ENCODE measurements at places on chromosomes 4 and X. TPM values are rescaled to one million over a fixed set of nuclear protein-coding genes. Genes with fewer than 3 reads are reported as not detected.

GRCh38 chr4:165744370-165744769 is 128.7 kb upstream of the TLL1 start:
- H3K4me3 ChIP-seq, result no peak overlapping the region
- no peak for DNase-seq
- H3K27me3 ChIP-seq, result no peaks in the 10 kb centered on the region
- H3K27ac ChIP-seq, result no peak overlapping the region

GRCh38 chr4:15077969-15078368 is 75.7 kb downstream of the CPEB2 start:
- peaks cover 21% of the 10 kb centered on the region for H3K4me1 ChIP-seq
- H3K4me3 ChIP-seq, result no peak overlapping the region
- H3K27me3 ChIP-seq, result no peaks in the 10 kb centered on the region
- no peak overlapping the region for H3K27ac ChIP-seq

- H3K4me1 ChIP-seq, result no peaks in the 10 kb centered on the region
- no peak overlapping the region for H3K27ac ChIP-seq
- H3K27me3 ChIP-seq, result no peaks in the 10 kb centered on the region
- no peak for DNase-seq
- H3K36me3 ChIP-seq, result no peaks in the 10 kb centered on the region
- H3K4me3 ChIP-seq, result no peak overlapping the region
Observed at GRCh38 chr4:31467781-31468180, 747.6 kb downstream of the PCDH7 start.

DNA sequence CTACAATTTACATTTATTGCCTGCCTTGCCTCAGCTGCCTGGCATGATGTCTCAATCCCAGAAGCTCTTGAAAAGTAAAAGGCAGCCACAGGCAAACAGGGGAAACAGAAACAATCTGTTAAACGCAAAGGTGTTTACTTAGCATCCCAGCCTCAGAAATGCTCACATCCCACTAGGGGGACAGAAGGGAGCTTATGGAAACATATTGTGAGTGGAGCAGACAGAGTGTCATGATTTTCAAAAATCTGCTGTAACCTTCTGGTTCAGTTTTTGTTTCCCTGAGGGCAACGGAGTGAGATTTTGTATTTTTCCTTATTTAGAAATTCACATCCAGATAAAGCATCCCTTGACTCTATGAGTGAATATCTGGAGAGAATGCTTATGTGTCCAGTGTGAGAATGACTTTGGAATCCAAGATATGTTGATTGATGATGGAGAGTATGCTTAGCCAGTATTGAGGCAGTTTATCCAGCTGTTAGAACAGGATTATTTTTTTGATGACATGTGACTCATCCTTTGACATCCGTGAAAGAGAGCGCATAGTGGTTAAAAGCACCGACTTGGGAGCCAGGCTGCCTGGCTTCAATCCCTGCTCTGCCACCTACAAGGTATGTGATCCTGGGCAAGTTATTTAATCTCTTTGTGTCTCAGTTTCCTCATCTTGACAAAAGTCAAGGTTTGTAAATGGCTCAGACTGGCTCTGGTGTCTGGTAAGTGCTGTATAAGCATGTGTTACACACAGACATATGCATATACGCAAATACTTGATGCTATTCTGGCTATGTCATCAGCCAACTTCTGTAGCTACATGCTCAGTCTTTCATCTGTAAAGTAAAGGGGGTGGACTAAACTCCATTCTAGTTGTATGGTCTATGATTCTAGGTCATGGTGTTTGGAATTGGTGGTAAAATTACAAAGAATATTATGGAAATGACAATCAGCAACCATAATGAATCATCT is 381.2 kb downstream of the RAPGEF2 start:
- H3K4me1 ChIP-seq, result no peaks in the 10 kb centered on the region
- no peaks in the 10 kb centered on the region for H3K27me3 ChIP-seq
- no peak overlapping the region for H3K4me3 ChIP-seq
- DNase-seq, result no peak
- no peaks in the 10 kb centered on the region for H3K36me3 ChIP-seq
- H3K27ac ChIP-seq, result no peak overlapping the region

GRCh38 chrX:78168065-78168464 is 28.6 kb upstream of the TAF9B start:
- no peak overlapping the region for H3K4me3 ChIP-seq
- no peaks in the 10 kb centered on the region for H3K27me3 ChIP-seq
- DNase-seq, result no peak
- no peaks in the 10 kb centered on the region for H3K36me3 ChIP-seq
- no peaks in the 10 kb centered on the region for H3K4me1 ChIP-seq

DNA sequence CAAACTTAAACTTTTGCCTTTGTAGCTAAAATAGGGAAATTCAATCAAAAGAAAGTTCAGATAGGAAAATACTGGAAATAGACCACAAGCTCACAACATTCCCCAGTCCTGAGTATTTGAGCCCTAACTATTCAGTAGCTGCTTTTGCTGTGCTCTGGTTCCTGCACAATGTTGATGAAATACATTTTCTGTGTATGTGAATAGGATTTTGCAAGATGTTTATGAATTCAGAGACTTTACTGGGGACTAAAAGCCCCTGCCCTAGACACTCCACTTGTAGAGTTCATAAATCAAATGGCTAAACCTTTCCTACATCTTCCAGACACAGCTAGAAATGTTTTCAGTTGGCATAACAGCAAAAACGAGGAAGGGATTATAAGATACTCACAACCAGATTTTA is 105.9 kb downstream of the FBXO8 start:
- no peaks in the 10 kb centered on the region for H3K4me1 ChIP-seq
- no peak for DNase-seq
- no peaks in the 10 kb centered on the region for H3K27me3 ChIP-seq
- H3K27ac ChIP-seq, result no peak overlapping the region

The SYN1 gene
- total RNA-seq, result not detected

GRCh38 chrX:67523932-67524331 is 19.9 kb upstream of the AR start:
- no peaks in the 10 kb centered on the region for H3K27me3 ChIP-seq
- no peak overlapping the region for H3K27ac ChIP-seq
- no peaks in the 10 kb centered on the region for H3K36me3 ChIP-seq

The IQCM gene
- not detected for total RNA-seq

GRCh38 chr4:36432586-36432985 is 151.2 kb downstream of the DTHD1 start:
- no peaks in the 10 kb centered on the region for H3K27me3 ChIP-seq
- no peak for DNase-seq
- no peaks in the 10 kb centered on the region for H3K36me3 ChIP-seq
- no peak overlapping the region for H3K27ac ChIP-seq

The ZFP92 gene
- total RNA-seq, result 0.11 TPM

DNA sequence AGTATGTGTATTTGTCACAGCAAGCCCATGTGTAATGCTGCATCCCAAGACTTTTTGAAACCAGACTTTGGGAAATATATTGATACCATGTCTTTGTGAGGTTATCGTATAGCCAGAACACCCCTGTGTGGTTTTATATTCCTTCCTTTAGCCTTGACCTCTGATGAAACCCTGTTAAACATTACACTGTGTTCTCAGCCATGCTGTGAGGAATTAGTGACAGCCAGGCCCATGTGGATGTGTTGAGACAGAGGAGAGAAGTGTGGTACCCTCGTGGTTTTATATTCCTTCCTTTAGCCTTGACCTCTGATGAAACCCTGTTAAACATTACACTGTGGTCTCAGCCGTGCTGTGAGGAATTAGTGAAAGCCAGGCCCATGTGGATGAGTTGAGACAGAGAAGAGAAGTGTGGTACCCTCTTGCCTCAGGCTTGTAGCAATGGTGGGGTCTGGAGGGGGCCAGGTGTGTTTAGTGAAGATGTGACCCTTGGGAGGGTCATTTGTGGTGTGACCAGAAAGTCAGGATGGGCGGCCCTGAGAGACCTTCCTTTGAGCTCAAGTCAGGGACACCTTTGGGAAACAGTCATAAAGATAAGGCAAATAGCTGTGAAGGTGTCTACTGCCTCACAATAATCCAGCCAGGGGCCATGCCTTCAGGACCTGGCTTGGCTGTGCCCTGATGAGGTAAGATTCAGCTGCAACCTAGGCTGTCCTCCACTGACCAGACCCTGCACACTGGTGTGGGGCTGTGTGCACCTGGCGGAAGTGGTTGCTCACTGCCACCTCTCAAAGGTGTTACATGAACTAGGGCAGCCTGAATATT is 110.0 kb downstream of the IRF2 start:
- no peaks in the 10 kb centered on the region for H3K4me1 ChIP-seq
- no peaks in the 10 kb centered on the region for H3K27me3 ChIP-seq

The FAM53A gene
- 0.22 TPM for total RNA-seq

The CFI gene
- 45.1 TPM for total RNA-seq

The USP17L13 gene
- not detected for total RNA-seq

The MPC1L gene
- total RNA-seq, result not detected

GRCh38 chr4:6992728-6993677 is 50.2 kb upstream of the TADA2B start:
- H3K4me3 ChIP-seq, result no peak overlapping the region
- H3K36me3 ChIP-seq, result peaks cover 7% of the 10 kb centered on the region
- peak overlapping the region; percentile 78 for H3K27ac ChIP-seq
- H3K4me1 ChIP-seq, result peaks cover 45% of the 10 kb centered on the region
- DNase-seq, result no peak
- no peaks in the 10 kb centered on the region for H3K27me3 ChIP-seq

GRCh38 chrX:42976746-42977366 is 198.9 kb upstream of the PPP1R2C start:
- H3K27ac ChIP-seq, result no peak overlapping the region
- H3K4me1 ChIP-seq, result no peaks in the 10 kb centered on the region
- H3K36me3 ChIP-seq, result no peaks in the 10 kb centered on the region
- no peaks in the 10 kb centered on the region for H3K27me3 ChIP-seq
- no peak overlapping the region for H3K4me3 ChIP-seq

DNA sequence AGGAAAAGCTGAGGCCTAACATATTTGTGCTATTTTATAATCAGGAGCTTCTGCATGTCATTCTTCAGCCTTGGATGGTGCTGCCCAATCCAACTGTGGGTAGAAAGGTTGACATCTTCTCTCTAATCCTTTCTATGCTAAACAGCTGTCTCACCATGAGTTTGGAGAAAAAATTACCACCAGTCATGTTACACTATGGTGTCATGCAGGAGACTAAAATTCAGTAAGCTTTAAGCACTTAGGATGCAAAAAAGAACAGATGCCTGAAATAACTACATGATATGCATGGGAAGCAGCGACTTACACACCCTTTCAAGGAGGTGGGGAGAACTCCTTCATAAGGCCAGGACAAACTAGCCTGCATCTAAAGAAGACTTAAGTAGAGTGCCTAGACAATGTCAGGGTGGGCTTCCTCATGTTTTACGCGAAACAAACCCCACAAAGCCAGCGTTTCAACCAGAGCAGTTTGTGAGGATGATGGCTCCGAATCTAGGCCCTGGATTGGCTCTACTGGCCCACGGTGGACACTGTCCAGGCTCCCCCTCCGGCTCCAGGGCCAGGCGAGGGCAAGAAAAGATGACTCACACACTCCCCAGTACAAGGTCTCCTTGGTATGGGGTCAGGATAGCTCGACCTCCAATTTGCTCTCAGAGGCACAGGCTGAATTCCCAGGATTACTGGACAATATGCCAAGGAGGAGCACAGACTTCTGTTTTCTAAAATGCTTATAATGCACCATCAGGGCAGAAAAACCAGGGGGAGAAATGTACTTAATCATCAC is 45.1 kb downstream of the STX18 start:
- no peaks in the 10 kb centered on the region for H3K36me3 ChIP-seq
- H3K4me3 ChIP-seq, result no peak overlapping the region
- no peak for DNase-seq
- H3K4me1 ChIP-seq, result no peaks in the 10 kb centered on the region

DNA sequence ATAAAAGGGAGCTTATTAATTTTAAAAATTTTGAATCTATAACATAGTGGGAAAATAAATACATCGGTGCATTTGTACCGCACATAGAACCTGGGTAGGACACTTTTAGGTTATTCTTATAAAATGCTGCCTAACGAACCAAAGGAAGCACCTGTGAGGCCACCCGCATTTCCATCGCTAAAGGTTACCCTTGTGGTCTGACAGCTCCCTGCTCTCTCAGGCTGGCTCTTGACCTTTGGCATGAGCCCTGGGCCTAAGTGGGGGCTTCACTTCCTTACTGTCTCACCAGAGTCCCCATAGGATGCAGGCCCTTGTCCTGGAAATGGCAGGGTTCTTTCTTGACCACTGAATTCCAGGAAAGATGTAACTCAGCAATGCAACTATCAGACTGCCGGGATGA is 46.0 kb downstream of the HADH start:
- DNase-seq, result no peak
- no peaks in the 10 kb centered on the region for H3K4me1 ChIP-seq
- no peak overlapping the region for H3K27ac ChIP-seq
- H3K4me3 ChIP-seq, result no peak overlapping the region
- H3K27me3 ChIP-seq, result no peaks in the 10 kb centered on the region

GRCh38 chr4:6069845-6070709 is 51.8 kb upstream of the C4orf50 start:
- H3K27me3 ChIP-seq, result no peaks in the 10 kb centered on the region
- DNase-seq, result no peak
- no peak overlapping the region for H3K4me3 ChIP-seq
- H3K36me3 ChIP-seq, result no peaks in the 10 kb centered on the region
- no peaks in the 10 kb centered on the region for H3K4me1 ChIP-seq
- no peak overlapping the region for H3K27ac ChIP-seq

The SCML1 gene
- 2.6 TPM for total RNA-seq

GRCh38 chrX:105179644-105180043 is 40.9 kb downstream of the TEX13A start:
- no peak for DNase-seq
- no peaks in the 10 kb centered on the region for H3K4me1 ChIP-seq
- no peaks in the 10 kb centered on the region for H3K27me3 ChIP-seq
- H3K36me3 ChIP-seq, result no peaks in the 10 kb centered on the region
- H3K27ac ChIP-seq, result no peak overlapping the region

DNA sequence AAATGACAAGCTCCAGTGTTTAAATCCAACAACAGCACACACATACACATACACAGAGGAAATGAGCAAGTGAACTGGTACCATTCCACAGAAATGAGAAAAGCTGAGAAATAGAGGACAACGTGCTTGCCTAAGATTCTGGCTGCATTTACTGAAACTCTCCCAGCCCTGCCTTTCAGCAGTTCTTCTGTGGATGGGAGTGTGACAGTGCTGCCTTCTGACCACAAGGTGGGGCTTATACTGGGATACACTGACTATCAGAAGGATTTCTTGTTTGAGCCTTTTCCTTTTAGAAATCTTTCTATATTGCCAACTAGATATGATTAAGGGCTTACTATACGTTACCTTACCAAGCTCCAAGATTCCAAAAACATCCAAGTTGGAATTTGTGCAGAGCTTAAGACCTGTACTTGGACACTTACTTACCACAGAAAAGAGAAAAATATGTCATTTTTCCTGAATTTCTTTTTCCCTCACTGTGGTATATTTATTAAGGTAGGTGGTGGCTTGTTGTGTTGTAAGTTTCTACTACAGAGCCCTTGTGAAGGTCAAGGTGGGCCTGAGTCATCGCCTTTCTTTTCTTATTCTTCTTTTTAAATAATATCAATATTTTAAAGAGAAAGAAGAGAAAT is 10.7 kb upstream of the CXCL8 start:
- no peaks in the 10 kb centered on the region for H3K36me3 ChIP-seq
- no peaks in the 10 kb centered on the region for H3K4me1 ChIP-seq
- H3K27ac ChIP-seq, result peak overlapping the region; percentile 19
- H3K4me3 ChIP-seq, result no peak overlapping the region
- no peaks in the 10 kb centered on the region for H3K27me3 ChIP-seq
- no peak for DNase-seq

All from esophagus squamous epithelium (tissue), 5 donors.